ENCODE measurements at places on chromosomes 11 and 22. TPM values are rescaled to one million over a fixed set of nuclear protein-coding genes. Genes with fewer than 3 reads are reported as not detected.

GRCh38 chr11:68688881-68689280, 4.5 kb downstream of the GAL start:
- no peaks in the 10 kb centered on the region for H3K36me3 ChIP-seq
- peaks cover 5% of the 10 kb centered on the region for H3K27me3 ChIP-seq
- no peak for DNase-seq
- H3K27ac ChIP-seq, result no peak overlapping the region

GRCh38 chr11:134385774-134386565, 26.1 kb downstream of the B3GAT1 start:
- H3K36me3 ChIP-seq, result no peaks in the 10 kb centered on the region
- no peaks in the 10 kb centered on the region for H3K27me3 ChIP-seq
- no peak overlapping the region for H3K4me3 ChIP-seq
- H3K4me1 ChIP-seq, result peaks cover 7% of the 10 kb centered on the region

GRCh38 chr22:19577422-19577966, 53.3 kb upstream of the CLDN5 start:
- H3K27ac ChIP-seq, result no peak overlapping the region
- no peaks in the 10 kb centered on the region for H3K4me1 ChIP-seq
- DNase-seq, result no peak
- H3K36me3 ChIP-seq, result no peaks in the 10 kb centered on the region

The WBP2NL gene
- 12.7 TPM for total RNA-seq

The EIF3M gene
- total RNA-seq, result 353 TPM

Data from prostate gland (tissue), 2 donors.